ENCODE measurements at places on chromosomes 7 and 10.

GRCh38 chr7:2792856-2793487, 51.1 kb downstream of the GNA12 start:
- DNase-seq = no peak

DNA sequence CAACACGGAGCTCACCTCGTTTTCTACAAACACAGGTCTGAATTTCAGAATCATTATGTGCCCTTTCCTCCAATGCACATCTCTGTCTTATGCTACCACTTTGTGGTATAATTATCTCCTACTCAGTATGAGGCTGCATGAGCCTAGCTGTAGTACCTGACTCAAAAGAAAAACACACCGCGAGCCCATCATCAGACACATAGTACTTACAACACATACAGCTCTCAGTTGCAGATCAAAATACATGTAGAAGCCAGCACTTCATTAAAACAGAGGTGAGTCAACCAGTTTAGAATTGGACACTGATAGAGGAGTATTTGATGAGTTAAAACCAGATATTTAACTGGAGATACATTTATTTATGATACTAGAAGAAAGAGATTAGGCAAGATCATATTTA, 1.4 kb upstream of the RTKN2 start:
- no peak for DNase-seq

- no peak for DNase-seq
Measured at GRCh38 chr7:152051968-152052367, 26.5 kb downstream of the GALNT11 start.

DNA sequence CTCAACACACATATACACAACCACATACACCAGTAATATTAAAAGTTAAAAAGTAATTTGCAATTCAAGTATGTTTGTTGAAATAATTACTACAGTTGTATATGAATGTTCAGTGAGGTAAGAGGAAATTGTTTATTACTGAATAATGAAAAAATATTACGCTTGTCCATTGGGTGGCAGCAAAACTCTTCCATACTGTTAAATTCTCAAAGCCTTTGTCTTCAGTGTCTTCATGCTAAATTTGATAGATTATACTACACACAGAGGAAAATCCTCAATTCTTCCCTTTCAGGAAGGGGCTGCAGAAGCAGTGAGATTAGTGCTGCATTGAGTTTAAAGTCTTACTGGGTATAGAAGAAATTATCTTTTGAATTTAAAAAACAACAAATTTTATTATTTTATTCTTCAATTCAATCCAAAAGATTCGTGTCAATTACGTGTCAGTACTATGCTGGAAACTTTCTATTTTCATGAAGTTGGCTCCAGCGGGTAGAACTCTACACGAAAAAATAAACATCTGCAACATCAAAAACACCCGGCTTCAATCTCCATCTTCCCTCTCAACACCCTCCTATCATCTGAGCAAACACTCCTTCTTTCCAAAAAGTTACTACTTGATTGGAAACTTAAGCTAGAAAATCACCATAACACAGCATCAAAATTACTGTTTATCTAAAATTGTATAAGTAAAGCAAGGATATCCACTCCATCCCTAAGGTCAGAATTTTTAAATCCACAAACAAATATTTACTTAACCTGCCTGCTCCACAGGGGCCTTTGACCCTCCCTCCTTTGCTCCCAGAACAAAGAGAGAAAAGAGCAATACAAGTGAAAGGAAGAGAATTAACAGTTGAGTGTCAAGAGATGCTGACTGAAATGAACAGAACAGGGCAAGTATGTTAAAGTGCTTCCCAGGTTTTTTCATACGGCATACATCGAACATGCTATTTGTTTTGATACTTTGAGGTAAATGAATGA, 37.0 kb upstream of the TES start:
- no peak for DNase-seq

DNA sequence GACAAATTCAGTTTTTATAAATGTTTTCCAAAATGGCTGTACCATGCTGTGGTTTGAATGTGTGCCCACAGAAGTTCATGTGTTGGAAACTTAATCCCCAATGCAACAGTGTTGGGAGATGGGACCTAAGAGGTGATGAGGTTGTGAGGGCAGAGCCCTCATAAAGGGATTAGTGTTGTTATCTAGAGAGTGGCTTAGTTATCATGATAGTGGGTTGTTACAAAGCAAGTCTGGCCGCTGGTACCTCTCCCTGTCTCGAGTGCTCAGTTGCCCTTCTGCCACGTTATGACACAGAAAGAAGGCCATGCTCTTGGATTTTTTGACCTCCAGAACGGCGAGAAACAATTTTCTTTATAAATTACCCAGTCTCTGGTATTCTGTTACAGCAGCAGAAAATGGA, 119.0 kb downstream of the BTAF1 start:
- DNase-seq = no peak

DNA sequence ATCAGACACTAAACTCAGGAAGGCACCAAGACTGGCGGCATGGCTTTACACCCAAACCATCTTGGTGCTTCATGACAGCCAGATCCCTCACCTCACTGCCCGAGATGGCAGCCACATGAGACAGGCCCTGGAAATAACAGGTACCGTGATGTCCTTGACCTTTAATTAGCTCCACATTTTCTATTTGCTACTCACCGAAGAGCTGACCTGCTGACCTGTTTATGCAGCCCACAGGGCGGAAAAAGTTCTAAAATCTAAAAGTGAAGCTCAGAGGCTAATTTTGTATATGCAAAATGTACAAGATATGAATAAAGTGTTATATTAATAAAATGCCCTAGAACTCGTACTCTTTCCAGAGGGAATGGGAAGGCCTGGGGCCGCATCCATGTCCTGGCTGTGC, 51.6 kb upstream of the RASGEF1A start:
- DNase-seq = no peak

DNA sequence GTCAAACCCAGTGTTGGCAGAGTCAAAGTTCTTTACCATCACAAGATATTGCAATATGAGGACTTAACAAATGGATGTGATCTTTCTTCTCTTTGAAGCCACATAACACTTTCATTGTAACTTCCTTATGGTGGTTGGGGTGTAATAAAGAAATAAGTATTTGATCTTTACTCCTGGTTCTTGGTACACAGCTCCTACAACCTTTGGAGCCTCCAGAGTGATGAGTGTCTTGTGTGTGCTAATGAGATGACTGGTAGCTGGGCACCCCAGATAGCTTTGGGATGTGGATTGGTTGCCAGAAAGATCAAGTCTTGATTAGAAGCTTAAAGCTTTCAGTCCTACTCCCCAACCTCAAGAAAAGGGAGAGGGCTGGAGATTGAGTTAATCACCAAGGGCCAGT, 31.1 kb upstream of the YAE1 start:
- no peak for DNase-seq

- DNase-seq = no peak
Measured at GRCh38 chr7:108360058-108360800, 96.0 kb downstream of the NRCAM start.

- no peak for DNase-seq
Measured at GRCh38 chr7:18559756-18560155, 64.2 kb downstream of the HDAC9 start.

DNA sequence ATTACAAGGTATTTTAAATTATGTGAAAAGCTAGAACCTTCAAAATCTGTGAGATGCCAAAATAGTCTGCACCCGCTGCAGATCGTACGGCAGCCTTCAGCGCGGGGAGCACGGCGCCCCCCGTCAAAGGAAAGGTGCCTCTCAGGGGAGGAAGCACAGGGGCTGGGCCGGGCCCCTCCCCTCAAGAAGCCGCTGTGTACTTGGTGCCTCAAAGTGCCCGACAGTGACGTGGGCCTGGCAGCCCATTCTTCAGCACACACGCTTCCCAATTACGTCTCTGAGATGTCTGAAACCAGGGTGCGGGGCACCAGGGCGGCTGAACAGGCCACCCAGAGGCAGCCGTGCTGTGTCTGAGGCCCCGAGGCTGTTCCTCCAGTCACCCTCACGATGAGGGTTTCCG, 116.1 kb downstream of the INPP5A start:
- no peak for DNase-seq

DNA sequence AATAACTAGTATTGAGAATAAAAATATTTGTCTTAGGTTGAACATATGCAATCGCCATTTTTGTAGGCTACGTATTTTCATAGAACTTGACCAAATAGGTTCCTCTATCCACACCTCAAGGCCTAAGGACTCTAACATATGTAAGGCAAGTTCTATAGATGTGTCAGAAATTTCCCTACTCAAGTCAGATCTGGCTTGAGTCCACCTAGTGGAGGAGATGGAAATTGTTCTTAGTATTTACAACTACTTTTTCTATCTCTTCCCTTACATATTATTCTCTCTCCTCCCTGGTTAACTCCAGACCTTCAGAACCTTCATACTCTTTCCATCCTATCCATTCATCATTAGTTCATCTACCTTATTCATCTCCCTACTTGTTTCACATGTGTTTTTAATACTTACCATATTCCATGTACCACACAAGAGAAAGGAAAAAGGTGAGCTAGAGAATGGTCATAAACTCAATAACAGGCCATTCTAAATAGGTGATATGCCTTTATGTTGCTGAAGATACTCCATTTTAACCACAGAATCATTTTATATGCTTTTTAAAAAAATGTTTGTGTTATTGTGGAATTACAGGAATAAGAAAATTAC, 174.5 kb upstream of the HDAC9 start:
- no peak for DNase-seq

- peak; percentile 42 for DNase-seq
Measured at GRCh38 chr7:121872831-121873288, at the start of gene PTPRZ1. Gene PTPRZ1, plus strand, starts transcription at chr7:121873161. Its CDS starts 339 bp downstream, at chr7:121873500.

GRCh38 chr7:70776627-70777101, 355.3 kb upstream of the GALNT17 start:
- no peak for DNase-seq

- no peak for DNase-seq
Measured at GRCh38 chr7:3399858-3400257, 98.8 kb downstream of the SDK1 start.

DNA sequence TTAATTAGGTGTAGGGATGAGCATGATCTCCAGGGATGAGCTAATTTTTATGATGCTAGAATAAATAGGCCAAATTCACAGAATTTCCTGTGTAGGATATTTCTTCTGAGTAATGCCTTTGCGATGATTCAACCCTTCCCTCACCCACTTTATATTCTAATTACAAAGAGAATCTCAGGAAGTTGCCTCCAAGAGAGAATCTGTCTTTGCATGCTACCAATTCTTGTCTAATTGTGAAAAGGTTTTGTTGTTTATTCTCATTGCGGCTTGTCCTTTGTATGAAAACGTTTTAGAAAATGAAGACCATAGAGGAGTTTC, 6.3 kb downstream of the C7orf57 start:
- DNase-seq = no peak

GRCh38 chr7:78165854-78166253, 367.3 kb downstream of the PHTF2 start:
- no peak for DNase-seq

DNA sequence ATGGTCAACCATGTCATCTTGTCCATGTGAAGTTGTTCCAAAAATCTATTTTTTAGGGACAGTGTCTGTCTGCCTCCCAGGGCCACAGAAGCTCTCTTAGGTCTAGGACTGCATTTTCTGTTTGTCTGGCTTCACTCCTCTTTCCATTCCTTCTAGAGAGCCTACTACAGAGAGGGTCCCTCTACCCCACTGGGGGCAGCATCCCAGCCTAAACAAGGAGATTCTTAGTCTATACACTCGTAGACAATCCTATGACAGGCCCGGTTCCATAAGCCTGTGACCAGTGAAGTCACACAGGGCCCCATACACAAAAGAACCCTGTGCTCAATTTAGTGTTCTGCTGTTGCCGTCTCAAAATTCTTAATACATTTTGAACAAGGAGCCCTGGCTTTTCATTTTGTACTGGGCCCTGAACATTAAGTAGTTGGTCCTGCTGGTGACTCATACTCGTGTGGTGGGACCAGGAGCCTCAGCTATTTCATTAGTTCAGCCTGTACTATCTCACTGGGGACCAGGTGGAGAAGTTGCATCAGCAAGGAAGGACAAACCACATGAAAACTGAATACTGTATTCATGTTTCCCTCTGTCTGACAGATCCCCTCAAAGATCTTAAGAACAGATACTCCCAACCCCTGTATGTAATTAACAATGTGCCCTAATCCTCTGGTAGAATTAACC, 23.5 kb upstream of the FAM180A start:
- DNase-seq = no peak

DNA sequence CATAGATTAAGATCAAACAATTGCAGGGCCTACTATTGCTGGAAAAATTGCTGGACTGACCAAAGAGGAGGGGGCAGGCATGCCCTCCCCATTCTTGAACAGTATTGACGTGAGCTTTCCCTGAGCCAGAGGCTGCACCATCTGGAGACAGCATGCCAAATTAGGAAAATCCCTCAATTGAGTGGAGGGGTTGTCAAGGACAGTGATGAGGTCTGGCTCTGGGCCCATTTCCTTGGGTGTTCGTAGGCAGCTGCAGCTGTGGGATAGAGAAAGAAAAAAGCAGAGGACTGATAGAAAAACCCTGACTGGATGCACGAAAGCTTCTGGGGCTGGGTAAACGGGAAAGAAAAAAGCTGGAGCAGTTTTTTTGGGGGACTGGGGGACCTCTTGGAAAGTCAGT, 22.8 kb upstream of the ORC5 start:
- DNase-seq = no peak

DNA sequence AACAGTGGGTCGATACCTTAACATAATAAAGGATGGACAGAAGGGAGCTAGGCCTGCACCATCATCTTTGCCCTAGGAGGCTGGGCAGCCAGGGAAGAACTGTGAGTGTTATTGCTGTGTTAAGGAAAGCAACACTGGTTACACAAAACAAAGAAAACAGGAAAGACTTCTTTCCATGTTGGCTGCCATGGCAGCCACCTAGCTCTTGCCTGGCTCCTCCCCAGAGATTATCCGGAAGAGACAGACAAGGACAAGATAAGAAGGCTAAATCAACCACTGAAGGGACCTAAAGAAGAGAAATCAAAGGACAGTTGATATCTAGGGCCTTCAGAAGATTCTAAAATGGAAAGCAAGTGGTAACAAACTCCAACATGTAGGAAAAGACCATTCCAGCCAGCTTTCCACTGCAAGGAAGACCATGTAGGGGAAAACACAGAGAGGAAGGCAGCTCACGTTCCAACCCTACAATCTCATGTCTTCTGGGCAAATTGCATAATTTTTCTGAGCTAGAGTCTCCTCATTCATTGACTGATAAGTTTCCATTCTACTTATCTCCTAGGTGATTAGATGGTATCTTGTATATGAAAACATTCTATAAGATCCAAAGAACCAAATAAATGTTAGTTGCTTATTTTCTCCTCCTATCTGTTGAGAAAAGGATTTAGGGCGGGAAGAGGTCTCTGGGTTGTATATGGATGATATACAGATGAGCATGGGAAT, 51.2 kb downstream of the SP8 start:
- DNase-seq = no peak

Data from RWPE2 (cell line).